CD4-positive, alpha-beta T cell treated with Interleukin-1 beta for 1 hour (primary cell): ENCODE measurements at places on chromosomes 2 and 18.

- DNase-seq = no peak
These were observed 259.4 kb upstream of the ETAA1 start for GRCh38 chr2:67137699-67138098.

DNA sequence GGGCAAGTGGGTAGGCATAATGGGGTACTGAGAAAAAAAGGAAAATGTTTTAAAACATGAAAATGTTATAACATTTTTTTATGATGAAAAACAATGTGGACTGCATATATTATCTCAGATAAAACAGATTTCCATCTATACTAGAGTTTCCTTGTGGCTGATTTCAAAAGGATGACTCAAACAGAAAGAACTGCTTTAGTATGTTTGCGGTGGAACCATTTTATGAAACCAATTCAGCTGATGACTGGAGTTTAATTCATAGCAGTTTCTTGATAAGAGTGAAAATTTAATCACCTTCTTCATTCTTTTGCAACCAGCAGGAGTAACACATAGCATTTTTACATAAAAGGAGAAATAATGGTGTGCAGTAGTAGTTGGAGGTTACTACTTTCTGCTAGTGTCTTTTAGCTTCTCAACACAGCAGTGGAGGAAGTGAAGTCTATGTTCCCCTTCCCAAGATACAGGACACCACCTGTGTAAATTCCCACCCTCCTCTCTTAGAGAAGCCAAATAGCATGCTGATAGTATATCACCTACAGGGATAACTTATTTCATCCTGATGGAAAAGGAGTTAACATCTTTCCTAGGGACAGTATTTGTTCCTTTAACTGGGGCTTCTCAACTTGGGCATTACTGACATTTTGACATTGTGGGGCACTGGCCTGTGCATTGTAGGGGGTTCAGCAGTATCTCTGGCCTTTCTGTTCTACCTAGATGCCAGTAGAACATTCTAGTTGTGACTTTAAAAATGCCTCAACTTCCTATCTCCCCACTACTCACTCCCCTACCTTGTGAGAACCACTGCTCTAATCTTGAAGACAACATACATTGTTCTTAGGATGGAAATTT is 29.9 kb downstream of the PELI1 start:
- peak; percentile 46 for DNase-seq

- no peak for DNase-seq
These were observed 3.6 kb upstream of the ARHGEF33 start for GRCh38 chr2:38886063-38886462.

DNA sequence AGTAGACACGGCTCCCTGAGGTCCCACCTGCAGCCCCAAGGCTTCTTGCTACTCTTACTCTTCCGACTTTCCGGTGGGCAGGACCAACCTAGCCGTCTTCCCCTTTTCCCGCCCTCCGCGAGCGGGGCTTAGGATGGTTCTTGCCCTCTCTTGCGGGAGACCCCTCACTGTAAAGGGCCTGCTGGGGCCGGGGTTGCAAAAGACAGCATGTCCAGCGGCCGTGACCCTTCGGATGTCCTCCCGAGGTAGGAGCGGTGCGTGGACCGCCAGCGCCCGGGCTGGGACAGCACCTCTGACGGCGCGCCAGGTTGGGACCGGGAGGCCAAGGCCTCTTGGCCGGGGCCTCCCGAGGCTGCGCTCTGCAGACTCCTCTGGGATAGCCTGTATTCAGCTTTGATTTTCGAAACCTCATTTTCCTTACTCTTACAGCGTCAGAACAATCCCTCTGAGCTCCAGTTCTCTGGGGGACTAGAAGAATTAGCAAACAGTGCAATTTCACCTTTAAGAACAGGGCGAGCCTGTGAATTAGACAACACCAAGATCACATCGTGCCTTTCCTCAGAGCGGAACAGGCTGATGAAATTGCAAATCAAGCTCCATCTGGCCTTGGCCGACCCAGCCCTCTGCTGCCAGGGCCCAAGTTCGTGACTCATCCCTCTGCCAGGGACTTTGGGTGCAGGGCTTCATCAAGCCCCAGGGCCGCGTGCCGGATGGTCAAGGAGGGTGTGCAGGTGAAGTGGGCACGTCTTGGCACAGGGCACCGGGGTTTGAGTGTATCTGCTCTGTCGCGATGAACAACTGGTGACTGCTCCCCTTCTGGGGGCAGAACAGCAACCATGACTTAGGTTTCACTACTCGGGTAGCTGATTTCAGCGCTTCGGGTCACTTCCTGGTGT is 777 bp downstream of the MOCOS start:
- DNase-seq = no peak

DNA sequence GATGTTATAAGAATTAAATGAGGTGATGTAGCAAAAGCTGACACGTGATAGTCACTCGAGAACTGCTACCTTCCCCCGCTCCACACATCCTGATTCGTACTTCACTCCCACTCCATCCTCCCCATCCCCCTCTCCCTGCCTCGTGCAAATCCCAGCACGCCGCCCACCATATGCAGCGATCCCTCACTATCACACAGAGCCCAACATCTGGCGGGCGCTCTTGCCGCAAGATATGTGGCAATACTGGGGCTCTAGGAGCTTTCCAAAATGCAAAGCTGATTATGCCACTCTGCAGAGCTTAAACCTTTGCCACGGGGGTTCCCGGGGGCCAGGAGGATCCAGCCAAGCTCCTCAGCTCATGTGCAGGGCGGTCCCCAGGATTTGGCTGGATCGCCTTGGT is 37.4 kb downstream of the DNMT3A start:
- no peak for DNase-seq

DNA sequence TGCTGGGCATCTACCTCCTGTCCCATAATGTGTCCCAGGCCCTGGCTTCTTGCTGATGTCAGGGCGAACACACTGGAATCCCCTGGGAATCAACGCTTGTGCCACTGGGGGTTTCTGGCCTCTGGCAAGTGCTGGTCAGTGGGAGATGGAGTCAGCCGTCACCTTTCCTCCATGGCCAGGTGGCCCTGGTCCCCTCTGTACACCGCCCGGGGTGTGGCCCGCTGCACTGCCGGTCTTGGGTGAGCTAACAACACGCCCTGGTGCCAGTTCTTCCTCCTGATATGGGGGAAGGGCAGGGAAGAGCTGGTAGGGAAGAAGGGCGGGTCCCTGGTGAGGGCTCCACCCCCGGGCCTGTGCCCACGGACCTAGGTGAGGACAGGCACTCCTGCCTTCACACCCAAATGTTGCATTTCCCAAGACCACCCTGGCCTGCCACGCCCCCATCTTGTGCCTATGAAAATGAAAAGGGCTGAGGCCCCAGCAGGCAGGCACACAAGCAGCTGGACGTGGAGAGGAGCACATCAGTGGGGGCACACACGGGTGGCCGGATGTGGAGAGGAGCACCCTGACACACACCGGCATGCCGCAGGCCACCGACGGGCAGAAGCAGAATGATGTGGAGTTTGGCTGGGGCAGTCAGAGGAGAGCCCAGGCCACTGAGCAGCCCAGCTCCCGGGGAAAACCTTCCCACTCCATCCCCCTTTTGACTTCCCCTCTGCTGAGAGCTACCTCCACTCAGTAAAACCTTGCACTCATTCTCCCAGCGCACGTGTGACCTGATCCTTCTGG is 140.5 kb downstream of the ASB1 start:
- no peak for DNase-seq

DNA sequence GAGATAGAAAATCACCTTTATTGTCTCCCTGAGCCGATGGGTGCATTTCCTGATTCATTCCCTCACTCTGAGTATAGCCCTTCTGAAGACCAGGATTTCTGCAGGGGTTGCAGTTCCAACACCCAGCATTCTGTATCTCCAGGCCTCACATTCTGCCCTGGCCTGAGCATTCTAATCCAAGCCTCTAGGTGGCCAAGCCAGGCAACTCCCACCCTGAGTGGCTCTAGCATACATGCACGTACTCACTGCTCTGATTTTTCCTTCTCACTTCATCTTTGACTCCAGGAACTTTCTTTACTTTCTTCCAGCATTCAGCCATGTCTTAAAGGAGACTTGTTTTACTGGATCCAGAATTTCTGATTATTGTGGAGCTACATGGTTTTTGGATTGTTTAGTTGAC is 100.7 kb upstream of the STK39 start:
- DNase-seq = no peak

DNA sequence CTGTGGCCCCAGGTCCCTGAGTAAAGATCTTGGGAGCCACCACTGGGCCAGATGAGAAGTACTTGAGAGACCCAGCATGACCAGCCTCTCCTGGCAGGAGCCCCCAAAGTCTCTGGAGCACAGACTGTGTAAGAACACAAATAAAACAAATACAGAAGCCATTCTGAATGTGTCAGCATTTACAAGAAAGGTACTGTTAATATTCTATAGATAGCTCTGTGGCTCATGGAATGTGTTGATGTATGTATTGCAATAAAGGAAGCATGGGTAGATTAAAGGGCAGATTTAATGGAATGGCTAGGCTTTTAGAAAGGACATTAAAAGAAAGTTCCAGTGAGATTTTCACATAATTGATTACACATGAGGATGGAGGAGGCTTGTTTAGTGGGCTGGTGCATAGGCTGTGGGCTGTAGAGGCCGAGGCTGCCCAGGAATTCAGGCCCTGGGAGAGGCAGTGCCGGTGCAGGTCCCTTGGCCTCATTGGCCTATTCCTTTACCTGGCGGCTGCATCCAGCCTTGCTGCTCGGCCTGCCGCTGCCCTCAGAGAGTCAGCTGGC is 127.7 kb upstream of the DLX2 start:
- DNase-seq = no peak

DNA sequence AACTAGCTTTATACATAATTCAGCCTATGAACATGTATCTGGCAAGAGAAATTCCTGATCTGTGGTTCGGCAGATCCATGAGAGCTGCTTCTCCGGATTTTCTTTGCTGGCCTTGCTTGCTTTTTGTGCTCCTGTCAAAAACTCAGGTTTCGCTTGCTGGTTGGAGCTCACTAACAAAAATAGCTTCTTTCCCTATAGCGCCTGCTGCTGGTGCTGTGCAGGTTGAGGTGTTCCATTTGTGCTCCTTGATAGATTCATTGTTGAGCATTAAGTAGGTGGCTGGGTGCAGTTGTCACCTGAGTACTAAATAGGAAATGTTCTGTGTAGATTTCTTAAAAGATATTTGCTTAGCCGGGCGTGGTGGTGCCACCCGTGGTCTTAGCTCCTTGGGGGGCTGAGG is 148.1 kb downstream of the PRPF40A start:
- no peak for DNase-seq

- DNase-seq = peak; percentile 78
These were observed 4.7 kb downstream of the EPG5 start for GRCh38 chr18:45962461-45962860.

DNA sequence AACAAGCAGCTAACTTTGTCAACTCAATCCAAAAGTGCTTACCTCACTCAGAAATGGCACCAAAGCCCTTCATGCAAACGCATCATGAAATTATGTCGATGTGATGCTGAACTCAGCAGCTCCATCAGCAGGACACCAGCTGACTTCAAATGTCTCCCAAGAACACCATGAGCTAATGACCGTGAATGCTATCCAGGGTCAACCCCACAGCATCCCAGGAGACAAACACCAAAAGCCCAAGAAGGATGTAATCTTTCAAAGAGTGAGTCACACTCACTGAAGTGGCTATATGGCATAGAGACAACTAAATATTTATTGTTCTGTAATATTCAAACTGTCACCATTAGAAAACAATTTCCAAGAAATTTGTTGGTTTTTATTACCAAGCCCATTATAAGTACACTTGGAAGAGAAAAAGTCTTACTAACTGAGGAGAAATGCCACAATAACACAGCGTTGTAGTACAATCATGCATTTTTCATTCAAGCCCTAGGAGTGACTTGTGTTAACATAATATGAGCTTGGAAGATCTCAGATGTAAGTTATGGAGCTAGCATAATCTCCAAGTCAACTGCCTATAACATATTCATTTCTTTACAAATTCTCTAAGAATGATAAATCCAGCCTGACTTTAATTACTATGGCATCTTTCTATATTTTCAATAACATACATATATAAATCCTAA is 165.0 kb upstream of the CCDC68 start:
- DNase-seq = no peak

GRCh38 chr2:160278879-160279177 is 78.8 kb upstream of the ITGB6 start:
- no peak for DNase-seq

DNA sequence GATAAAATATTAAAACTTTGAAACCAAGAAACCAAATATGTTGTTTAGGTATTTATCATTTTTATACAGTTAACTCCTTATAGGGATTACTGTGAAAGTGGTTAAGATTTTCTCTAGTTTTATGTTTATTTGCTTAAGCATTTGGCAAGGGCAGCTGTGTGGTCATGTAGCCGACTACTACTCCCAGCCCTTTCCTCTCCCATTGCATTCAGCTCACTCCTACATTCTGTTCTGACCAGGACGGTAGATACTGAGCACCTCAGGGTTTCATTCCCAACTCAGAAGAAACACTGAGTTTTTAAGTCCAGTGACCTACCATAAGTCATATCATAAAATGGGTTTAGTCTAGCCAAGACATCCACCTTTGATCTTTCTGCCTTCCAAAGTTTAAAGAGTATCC is 19.8 kb downstream of the FZD5 start:
- DNase-seq = no peak

DNA sequence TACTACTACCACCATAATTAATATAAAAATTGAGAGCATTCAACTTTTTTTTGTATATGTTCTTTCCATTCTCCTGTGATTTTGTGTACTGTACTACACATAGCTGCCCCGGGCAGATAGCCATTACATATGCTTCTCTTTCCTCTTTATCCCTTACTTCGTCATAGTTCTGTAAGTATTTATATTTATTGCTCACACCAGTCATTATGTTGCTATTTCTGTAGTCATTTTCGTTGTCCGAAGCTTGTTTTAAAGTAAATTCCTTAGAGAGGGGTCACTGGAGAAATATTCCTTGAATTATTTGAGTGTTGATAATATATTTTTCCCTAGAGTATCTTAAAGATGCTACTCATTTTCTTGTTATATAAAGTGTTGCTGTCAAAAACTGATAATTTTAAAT is 144.0 kb downstream of the CLIP4 start:
- no peak for DNase-seq

DNA sequence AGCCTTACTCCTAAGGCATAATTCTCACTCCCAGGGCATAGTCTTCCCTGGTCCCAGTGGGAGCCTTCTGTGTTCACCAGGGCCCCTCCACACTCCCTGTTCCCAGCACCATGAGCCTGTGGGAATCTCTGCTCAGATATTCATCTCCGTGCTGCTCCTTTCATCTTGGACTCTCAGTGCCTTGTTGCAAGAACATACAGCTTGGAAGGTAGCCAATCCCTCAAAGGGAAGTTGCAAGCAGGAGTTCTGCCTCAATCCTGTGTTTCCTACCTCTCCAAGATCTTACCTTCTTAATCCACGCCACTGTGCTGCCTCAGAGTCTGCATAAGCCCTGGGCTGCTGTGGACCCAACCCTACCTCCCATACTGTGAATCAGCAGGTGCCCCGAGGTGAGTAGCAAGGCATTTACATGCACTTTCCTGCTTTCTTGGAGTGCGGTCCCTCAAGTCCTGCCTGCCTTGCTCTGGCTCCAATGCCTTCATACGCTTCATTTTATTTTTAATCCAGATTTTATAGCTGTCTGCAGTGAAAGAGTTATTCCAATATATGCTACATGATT is 413.8 kb upstream of the RAB6C start:
- no peak for DNase-seq

GRCh38 chr2:83282841-83283240 is 1176.2 kb downstream of the SUCLG1 start:
- DNase-seq = no peak
